Osteocyte (in vitro differentiated cells): ENCODE measurements at places on chromosomes 11 and 22. TPM values are rescaled to one million over a fixed set of nuclear protein-coding genes. Genes with fewer than 3 reads are reported as not detected.

GRCh38 chr11:113705871-113706655, at the start of gene TMPRSS5:
Gene TMPRSS5, minus strand, starts transcription at chr11:113706308. Its CDS starts 84 bp downstream, at chr11:113706224.
- DNase-seq, result no peak

DNA sequence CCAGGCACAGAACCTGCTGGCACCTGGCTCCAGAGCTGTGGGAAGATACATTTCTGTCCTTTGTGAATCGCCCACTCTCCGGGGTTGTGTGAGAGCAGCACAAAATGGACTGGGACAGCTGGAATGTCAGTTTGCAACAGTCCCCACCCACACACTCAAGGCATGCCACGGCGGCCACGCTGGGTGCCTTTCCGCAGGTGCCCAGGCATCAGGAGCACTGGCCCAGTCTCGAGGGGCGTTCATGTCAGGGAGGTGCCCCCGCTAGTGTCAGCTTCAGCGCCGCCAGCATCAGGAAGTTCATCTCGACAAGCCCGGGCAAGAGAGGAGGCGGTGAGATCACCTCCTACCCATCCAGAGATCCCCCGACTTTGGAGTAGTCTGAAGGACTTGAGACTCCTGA, 2.1 kb downstream of the TP53AIP1 start:
- no peak for DNase-seq

DNA sequence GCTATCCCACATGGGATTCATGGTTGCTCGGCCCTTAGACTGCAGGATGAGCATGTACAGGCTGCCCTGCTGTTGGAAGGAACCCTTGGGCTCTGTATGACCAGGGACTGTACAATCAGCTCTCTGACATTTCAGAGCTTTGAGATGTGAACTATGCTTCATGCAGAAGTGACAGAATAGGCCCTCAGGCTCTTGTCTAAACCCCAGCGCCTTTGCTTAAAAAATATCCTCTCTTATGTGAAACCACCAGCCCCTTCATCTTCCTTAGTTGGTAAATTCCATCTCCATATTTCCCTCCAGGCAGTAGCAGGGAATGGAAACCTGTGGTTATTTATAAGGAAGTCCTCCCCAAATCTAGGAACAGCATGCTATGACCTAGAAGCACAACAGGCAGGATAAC, 78.9 kb upstream of the PLET1 start:
- DNase-seq, result no peak

DNA sequence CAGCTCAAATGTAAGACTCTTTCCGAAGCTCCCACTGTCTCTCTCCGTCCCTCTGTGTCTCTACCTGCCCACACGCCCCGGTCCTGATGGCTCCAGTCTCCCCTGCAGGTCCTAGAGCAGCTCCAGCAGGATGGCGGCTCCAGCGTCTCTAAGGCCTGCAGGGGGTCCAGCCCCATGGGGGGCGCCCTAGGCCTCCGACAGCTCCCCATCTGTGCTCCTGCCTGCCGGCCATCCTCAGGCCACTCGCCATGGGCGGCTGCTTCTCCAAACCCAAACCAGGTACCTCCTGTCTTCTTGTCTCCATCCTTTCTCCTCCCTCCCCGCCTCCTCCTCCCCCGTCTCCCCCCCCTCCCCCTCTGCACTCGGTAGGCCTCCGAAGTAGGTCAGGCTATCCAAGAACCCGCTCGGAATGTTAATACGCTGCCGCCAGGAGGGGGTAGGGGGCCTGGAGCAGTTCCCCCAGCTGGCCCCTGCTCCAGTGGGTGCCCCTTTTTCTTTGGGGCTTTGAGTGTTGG, 699 bp downstream of the AIFM3 start:
- no peak for DNase-seq

DNA sequence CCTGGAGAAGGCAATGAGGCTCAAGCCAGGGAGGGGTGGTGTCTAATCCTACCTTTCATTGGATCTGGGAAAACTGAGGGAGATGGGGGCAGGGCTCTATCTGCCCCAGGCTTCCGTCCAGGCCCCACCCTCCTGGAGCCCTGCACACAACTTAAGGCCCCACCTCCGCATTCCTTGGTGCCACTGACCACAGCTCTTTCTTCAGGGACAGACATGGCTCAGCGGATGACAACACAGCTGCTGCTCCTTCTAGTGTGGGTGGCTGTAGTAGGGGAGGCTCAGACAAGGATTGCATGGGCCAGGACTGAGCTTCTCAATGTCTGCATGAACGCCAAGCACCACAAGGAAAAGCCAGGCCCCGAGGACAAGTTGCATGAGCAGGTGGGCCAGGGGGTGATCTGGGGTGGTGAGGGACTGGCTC, at the start of gene FOLR1:
TSS of gene FOLR1 (plus strand) at position 180 of the 421 bp plus-strand sequence. CDS start at position 214, 34 bp downstream.
- DNase-seq, result no peak

- no peak for DNase-seq
These were observed 85.5 kb downstream of the AMBRA1 start for GRCh38 chr11:46508360-46508759.

DNA sequence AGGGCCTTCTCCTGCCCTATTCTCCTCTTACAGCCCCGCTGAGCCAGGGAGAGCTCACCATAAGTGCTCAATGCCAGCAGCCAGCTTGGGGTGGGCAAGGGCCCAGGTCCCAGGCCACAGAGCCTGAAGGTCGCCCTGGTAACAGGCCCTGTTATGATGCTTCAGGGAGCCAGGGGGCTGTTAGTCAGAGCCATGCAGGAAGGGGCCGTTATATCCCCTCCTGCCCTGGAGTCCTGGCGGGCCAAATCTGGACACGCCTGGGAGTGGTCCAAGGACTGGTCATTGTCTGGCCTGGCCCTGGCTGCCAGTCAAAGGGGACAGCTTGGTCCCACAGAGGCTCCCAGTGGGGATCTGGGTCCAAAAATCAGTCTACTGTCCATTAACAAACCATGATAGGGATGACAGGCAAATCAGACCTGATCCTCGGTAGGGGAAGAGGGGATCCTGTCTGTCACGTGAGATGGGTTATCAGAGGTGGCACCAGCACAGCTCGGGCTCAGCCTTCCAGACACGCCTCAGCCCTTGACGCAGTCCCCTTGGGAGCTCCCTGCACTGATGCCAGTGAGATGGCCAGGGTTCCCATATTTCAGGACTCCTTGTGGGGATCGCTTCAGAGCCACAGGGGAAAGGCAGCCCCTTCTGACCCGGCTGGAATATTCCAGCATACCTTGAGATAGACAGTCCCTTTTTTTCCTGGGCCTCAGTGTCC, 55.9 kb downstream of the LRRC32 start:
- no peak for DNase-seq

- DNase-seq, result no peak
These were observed 11.5 kb upstream of the PANX1 start for GRCh38 chr11:94117197-94117574.

DNA sequence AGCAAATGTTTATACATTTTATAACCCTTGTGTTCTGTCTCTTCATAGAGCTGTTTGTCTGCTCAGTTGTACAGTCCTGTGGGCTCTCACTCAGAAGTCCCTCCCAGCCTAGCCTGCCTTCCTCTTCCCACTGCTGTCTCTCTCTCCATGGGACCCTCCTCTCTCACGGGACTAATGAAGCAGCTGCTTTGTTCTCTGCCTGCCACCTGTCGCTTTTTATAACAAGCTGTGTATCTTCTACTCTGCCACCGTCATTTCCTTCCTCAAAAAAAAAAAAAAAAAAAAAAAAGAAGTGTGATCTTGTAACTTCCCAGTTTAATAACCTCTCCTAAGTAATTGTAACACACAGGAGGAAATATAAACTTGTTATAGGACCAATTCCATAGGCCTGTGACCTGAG, 92.2 kb upstream of the ALKBH3 start:
- no peak for DNase-seq

DNA sequence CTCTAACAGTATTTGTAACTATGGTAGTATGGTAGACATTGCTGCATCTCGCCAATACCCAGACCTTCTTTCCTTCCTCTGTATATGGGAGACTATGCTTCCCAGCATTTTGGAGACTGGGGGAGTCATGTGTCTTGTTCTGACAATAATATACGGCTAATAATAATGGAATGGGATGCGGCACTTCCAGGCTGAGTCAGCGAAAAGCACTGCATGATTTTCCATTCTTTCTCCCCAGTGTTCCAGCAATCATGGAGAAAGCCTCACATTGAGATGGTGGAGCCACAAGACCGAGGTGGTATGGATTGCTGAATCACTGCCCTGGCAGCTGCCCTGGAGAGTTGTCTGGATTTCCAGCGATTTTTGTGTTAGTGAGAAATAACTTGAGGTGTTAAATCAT, 77.1 kb upstream of the FIBIN start:
- DNase-seq, result no peak

- no peak for DNase-seq
These were observed 50.8 kb upstream of the ADORA2A start for GRCh38 chr22:24376586-24376985.

DNA sequence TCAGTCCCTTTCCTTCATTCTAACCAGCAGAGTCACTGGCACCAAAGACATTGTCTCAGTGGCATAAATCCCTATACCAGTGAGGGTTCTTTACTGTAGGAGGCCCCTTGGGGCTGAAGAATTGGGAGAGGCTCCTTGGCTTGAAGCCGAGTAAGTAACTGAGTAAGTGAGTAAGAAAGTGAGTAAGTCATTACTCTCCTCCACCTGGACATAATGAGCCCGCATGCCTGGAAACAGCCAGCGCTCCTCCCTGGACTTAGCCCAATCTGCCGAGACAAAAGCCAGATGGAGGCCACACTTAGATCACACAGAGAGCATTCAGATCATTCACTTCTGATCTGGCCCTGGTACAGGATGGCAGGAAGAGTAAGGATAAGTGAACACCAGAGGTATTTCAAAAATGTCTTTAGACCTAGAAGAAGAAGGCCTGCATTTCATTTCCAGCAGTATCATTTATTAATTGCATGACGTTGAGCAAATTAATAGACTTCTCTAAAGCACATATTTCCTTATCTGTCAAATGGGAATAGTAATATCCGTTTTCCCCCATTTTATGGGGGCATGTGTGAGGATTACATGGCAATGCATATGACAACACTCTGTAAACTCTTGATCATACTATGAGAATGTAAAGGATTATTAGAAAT, 8.2 kb upstream of the MICAL3 start:
- DNase-seq, result no peak

The PRODH gene
- total RNA-seq, result 11.2 and 12.0 TPM in 2 replicates

The TMEM179B gene
- 46.7 and 47.7 TPM in 2 replicates for total RNA-seq

The FGF3 gene
- 2.3 and 2.5 TPM in 2 replicates for total RNA-seq

The PUS3 gene
- 10.5 and 14.6 TPM in 2 replicates for total RNA-seq

The DDX17 gene
- total RNA-seq, result 439 and 466 TPM in 2 replicates

The SHISAL1 gene
- 5.0 and 6.1 TPM in 2 replicates for total RNA-seq

The SLC22A6 gene
- not detected in 2 replicates for total RNA-seq
